ENCODE measurements at places on chromosomes 2 and 18.

- DNase-seq, result no peak
Measured at GRCh38 chr2:196206804-196207203, 35.4 kb upstream of the STK17B start.

- no peak for DNase-seq
Measured at GRCh38 chr18:46042571-46043123, 29.4 kb downstream of the PSTPIP2 start.

DNA sequence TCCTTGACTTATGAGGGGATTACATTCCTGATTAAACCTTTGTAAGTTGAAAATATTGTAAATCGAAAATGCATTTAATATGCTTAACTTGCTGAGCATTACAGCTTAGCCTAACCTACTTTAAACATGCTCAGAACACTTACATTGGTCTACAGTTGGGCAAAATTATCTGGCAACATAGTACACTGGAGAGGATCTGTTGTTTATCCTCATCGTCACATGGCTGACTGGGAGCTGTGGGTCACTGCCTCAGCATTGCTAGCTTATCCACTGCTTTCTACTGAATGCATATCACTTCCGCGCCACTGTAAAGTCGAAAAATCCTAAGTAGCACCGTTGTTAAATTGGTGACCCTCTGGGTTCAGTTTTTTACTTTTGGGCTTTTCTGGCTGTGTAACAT is 13.7 kb downstream of the PMS1 start:
- DNase-seq, result no peak

GRCh38 chr2:235699576-235699975 is 205.7 kb downstream of the AGAP1 start:
- DNase-seq, result no peak

DNA sequence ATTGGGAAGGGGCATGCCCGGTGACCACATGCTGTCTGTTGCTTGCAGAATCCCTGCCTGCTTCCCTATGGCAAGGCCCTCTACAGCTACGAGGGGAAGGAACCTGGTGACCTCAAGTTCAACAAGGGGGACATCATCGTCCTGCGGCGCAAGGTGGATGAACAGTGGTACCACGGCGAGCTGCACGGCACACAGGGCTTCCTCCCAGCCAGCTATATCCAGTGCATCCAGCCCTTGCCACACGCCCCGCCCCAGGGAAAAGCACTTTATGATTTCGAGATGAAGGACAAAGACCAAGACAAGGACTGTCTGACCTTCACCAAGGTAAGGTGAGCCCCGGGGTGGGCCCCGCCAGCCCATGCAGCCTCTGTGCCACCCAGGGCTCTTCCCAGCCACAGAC is 218.6 kb downstream of the SH3RF3 start:
- no peak for DNase-seq

- no peak for DNase-seq
Measured at GRCh38 chr18:8462651-8463185, 146.5 kb upstream of the RAB12 start.

DNA sequence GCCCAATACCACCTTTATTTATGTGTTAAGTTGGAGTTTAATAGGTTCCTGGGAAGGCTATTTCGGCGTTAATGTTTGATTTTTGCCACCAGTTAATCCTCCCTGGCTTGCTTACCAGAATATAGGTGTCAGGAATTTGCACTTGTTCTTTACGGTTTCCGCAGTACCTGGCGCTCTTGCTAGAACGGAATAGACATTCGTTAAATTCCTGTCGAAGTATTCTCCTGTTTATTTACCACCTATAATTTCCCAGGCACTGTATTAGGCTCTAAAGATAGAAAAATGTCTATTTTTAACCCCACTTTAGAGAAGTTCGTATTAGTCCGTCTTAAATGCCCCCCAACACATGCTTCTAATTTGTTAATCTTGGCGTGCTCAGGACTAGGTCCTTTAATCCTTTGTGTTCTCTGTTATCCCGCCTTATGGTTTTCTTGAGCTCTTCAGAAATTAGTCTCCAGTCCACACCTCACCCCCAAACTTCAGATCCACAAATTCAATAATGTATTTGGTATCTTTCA is 575 bp downstream of the CCDC150 start:
- no peak for DNase-seq

DNA sequence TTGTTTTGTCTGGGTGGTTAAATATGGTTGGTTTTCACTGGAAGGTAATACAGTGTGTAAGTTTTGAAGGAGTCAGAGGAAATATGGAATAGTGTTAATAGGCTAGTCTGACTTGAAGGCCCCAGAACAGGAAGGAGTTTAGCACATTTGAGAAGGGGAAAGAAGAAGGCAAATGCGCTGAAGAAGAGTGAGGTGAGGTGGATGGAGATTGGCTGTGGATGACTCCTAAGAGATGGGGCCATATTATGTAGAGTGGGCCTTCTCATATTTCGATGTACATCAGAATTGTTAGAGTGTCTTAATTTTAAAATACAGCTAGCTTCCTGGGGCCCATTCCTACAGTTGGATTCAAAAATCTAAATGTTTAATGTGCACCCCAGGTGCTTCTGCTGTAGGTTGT is 61.0 kb downstream of the GLS start:
- no peak for DNase-seq

DNA sequence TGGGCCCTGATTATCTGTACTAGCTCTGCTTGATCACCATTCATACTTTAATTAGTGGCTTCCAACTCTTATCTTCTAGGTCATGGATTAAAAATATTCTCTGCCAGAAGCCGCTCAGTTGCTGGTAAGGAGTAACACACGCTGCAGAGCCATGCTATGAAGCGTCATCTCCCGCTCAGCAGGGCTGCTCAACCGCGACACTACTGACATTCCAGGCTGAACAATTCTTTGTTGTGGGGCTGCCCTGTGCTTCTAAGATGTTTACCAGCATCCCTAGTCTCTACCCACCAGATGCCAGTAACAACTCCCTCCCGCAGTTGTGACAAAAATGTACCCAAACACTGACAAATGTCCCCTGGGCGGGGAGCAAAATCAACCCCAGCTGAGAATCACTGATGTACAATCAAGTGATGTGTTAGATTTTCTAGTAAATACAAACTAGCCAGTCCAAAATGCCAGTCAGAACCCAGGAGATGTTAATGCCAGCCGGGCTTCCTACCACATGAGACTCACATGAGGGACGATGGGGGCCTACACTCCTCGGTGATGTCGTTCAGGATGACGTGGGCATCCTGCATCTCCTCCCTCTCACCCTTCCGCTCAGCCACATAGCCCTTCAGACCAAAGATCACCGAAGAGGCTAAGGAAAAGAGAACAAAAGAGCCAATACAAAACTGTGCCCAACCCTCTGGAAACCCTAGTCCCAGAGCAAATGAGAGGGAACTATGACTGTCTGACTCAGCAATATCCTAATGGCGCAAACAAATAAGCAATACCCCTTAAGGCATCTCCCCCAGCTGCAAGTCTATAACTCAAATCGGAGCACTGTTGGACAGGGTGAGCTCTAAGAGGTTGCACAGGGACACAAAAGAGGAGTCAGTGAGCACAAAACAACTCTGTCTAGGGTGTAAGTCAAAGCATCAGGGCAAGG is 15.6 kb downstream of the ILKAP start:
- no peak for DNase-seq

GRCh38 chr18:5717256-5717655 is 173.5 kb upstream of the EPB41L3 start:
- no peak for DNase-seq

DNA sequence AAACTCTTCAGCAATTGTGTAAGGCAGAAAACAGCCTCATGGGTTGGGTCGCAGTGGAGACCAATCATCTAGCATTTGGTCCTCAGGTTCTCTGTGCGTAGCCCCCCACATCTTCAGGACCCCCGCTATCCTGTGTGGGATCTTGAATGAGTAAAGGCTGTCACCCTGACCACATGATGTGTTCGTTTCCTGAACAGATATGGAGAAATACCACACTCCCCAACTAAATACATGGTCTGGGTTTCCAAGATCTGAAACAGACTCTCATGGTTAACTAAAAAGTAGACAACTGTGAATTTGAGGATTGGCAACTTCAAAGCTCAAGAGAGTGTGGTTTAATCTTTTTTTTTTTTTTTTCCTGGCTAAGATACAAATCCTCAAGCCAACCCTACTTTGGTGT is 23.2 kb downstream of the DOCK10 start:
- no peak for DNase-seq

DNA sequence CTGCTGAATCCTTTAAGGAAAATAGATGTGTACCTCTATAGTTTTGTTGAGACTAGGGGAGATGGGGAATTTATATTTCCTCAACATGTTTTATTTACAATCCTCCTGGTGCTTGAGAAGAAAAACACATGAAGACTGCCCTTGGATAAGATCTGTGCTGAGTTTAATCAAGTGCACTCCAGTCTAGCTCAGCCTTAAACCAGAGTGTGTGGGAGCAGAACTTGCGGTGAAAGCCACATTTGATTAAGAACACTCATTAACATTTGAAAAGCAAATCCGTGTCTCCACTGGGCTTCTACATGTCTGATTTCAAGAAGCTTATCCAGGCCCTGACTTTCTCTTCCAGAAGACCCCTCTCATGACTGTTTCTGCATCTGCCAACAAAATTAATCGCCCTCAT is 84.8 kb upstream of the ITGA6 start:
- DNase-seq, result no peak

- DNase-seq, result no peak
Measured at GRCh38 chr18:6778459-6779247, 49.1 kb downstream of the ARHGAP28 start.

DNA sequence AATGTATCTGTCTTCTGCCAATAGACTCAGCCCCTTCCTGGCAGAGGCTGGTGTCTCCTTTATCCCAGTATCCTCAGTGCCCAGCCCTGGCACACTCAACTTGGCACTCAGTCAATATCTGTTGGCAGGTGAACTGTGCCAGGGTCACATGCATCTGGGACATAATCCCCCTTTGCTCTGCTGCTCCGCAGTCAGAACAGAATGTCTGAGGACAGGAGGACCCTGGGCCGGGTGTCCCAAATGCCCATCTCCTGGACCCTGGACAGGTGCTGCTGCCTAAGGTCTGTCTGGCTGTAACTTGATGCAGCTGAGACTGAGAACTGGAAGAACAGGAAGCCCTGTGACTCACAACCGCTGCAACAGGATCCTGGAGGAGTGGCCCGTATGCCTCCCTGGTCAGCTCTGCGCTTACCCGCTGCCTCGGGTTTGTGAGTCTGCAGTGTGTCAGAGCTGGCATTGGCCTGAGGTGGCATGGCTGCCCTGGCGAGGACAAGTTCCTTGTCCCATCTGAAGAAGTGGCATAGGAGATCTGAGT is 11.4 kb downstream of the HK2 start:
- DNase-seq, result no peak

- no peak for DNase-seq
Measured at GRCh38 chr18:10405816-10406663, 48.4 kb upstream of the APCDD1 start.

DNA sequence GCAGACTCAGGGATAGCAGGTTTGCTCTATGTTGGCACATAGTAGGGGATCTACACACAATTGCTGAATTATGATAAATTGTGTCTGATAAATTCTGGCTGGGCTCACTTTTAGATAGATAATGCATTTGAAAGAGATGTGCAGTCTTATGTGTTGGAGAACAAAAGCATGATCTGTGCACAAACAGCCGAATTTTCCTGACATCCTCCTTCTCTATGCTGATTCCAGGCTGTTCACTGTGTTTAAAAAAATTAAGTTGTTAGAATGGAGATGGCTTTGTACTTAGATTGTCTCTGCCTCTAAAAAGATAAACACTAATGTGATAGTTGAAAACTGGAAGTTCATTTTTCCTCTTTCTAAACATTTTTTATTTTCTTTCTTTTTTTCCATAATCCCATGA is 2.1 kb downstream of the CERS6 start:
- DNase-seq, result no peak

DNA sequence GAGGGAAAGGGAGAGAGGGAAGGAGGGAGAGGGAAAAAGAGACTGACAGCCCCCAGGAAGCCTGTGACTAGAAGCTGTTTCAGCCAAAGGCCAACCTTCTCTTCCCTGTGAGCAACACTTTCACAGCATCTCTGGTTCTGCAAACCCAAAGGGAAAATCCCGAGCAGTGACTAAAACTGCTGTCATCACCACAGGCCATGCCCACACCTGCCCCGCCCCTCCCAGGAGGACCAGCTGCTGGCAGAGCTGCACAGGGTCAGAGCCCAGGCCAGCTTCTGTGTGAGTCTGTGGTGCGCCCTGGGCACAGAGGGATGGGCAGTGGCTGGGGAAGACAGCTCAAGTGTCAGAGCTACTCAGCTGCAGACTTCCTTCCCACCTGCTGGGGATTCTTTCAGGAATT is 64.9 kb upstream of the OTOS start:
- peak; percentile 20 for DNase-seq

DNA sequence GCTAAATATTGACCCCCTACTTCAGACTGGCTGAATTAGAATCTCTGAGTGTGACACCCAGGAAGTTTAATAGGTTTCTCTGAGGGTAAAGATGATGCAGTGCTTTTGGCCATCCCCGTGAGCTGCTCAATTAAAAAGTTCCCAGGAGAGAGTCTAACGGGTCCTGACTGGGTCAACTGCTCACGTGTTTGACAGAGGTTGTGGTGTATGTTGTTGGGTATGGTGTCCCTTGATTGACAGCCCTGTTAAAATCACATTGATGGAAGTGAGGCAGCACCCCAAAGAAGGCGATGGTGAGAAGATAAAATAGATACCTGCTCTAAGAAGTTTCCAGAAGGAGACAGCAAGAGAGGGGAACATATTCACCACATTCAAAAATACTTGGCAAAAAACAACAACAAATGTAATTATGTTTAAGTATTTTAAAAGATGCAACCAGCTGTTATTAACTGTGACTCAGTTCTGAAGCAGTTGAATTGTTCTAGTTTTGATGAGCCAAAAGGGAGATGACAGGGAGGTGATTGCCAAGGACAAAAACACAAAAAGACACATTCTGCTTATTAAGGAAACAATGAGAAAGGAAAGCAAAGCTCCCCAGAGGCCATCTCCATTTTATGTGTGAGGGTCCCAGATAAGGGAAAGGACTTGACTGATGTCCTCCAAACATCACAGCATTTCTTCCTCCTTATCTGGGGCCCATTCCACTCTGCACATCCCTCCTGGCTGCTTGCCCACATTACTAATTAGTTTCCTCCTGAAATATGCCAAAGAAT is 11.5 kb upstream of the GMCL1 start:
- no peak for DNase-seq

GRCh38 chr18:59621027-59621426 is 76.2 kb downstream of the CCBE1 start:
- DNase-seq, result no peak

GRCh38 chr2:162989507-162989906 is 150.9 kb upstream of the KCNH7 start:
- no peak for DNase-seq
